Activated naive CD8-positive, alpha-beta T cell treated with anti-CD3 and anti-CD28 coated beads, Interleukin-2, amount 50 U/mL, for 24 hours (primary cell): ENCODE measurements at places on chromosomes 1 and 21.
A peak's percentile ranks its signal among the peaks of the same experiment; 100 is the strongest.

DNA sequence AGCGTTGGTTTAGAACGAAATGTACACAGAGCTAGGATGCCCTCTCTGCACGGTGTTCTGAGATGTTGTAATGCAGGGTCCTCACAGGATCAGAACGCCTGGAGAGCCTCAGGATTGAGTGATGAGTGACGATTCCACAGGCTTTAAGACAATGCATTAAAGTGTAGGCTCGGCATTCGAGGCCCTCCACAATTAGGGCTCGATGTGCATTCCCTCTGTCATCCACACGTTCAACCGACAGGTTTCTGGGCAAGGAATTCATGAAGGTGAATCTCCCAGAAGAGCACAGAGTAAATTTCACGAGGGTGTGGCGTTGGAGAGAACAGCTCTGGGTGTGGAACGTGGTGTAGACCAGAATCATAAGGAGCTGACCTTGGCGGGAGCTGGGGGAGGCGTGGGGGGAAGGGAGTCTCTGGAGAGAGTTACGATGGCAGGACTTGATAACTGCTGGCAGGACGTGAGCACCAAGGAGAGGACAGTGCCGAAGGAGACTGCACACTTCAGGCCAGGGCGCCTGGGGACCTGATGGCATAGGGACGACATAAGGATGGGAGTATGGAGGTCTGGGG is 51.0 kb upstream of the EFHD2 start:
- DNase-seq: no peak

- DNase-seq: no peak
Measured at GRCh38 chr21:43355266-43355924, 71.5 kb downstream of the SIK1 start.

- no peak for DNase-seq
Measured at GRCh38 chr1:95953015-95953414, 719.0 kb downstream of the RWDD3 start.

DNA sequence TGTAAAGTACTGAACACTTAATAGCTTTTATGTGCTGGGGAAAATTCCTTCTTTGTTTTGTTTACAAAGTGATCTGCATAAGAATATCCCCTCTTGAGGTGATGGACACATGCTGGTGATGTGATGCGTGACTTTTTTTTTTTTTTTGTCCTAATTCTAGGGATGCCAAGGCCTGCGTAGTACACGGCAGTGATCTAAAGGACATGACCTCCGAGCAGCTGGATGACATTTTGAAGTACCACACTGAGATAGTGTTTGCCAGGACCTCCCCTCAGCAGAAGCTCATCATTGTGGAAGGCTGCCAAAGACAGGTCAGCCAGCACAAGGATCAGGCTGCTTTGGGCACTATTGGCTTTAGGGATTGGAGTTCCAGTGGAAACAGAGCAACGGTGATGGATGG is 24.7 kb downstream of the ATP1A1 start:
- DNase-seq: no peak

DNA sequence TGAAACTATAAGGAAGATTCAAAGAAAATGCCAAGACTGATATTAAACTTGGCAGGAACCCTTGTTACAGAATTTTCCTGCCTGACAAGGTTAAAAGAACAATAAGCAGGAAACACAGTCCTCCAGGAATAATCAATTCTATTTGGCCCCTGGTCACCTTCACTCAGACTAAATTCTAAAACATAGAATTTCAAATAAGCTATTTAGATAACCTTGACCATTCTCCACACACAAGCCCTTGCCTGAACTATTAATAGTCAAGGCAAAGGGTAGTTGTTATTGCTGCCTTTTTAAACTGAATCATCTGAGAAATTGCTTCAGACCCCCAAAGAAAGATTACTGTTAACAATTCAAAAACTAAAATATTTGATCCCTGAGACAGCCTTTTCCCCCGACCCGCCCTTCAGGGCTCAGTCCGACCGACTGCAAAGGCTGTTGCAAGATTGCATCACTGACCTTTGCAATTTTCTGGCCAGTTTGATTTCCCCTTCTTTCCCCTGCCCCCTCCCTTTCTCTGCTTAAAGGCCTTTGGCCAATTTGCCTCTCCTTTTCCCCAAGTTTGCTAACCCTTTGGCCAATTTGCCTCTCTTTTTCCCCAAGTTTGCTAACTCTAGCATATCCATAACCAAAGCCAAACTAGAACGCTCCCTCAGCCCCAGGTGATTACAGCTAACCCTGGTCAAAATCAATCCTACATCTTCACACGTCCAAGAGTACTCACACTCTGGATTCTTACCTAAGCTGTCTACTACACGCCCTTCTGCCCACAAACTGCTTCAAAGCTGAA is 1.4 kb upstream of the G0S2 start:
- no peak for DNase-seq

- DNase-seq: peak; percentile 31
Measured at GRCh38 chr1:91730801-91731732, 154.9 kb downstream of the TGFBR3 start.
